ENCODE measurements at places on chromosomes 6 and 20.

DNA sequence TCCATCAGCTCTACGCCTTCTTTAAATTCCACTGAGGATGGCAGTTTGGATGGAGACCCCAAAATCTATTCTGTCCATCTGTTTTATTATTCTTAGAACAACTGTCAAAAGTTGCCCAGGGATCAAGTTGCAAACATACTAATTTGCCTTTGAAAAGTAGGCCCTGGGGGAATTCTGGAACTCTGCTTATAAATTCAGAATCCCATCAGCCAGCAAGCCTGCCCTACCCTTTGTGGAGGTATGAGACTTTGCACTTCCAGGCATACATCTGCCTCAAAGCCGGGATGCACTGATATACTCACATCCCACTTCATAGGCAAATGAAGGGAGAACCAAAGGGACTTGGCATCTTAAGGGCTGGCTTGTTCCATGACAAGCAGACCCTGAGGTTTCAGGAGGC is 93.6 kb downstream of the INSM1 start:
- no peak for DNase-seq

DNA sequence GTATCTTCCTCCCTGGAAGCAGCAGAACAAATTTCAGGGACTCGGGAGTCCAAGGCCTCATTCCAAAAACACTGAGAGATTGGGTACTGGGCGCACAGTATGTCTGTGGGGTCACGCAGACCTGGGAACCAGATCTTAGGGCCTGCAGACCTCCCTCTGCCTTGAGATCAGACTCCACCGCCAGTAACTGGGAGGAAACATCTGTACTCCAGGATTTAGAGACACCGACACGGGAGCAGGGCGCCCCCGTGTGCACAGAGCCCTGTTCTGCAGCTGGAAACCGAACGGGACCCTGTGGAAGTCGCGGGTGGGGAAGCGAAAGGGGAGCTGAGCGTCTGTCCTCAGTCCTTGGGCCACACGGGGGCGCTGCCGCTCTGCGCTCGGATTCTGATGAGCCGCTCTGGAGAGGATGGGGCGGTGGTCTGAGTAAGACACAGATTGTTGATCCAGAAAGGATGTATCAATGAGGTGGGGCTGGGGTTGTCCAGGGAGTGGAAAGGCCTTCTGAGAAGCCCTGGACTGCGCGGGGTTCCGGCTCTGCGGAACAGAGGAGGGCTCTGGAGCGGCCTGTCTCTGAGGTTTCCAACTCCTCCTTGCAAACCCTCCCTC is 35.7 kb upstream of the HLA-E start:
- DNase-seq = peak; percentile 62

GRCh38 chr6:35220711-35221110 is 7.0 kb downstream of the SCUBE3 start:
- DNase-seq = no peak

- DNase-seq = no peak
These were observed 392.5 kb downstream of the CD83 start for GRCh38 chr6:14510038-14510437.
